ENCODE measurements at places on chromosomes 11 and 22.

DNA sequence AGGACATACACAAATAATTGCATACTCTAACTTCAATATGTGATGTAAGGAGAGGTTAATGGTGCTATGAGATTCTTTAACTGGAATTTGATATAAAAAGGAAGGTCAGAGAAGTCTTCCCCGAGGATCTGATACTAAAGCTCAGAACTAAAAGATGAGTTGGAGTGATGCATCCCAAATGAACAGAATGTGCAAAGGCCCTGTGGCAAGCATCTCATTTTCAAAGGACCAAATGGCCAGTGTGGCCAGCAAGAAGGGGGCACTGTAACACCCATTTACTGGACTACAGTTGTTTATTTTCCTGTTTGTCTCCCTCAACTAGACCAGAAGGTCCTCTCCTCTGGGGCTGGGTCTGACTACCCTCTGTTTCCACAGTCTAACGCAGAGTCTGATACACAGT is 114.9 kb upstream of the ASPHD2 start:
- ATAC-seq = no peak

DNA sequence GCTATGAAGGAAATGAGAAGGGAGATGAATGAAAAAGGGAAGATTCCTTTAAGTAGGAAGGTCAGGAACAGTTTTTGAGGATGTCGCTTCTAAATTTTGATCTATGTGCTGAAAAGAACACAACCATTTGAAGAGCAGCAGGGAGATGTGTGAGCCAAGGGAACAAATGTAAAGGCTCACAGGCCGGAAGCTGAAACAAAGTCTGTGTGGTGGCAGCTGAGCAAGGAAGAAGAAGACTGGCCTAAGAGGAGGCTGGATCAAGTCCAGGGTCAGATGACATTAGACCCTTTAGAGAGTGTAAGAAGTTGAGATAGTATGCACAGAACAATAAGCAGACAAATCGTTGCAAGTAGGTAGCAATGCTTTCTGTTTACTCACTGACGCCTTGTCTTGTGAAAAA is 1631.4 kb upstream of the TENM4 start:
- no peak for ATAC-seq

GRCh38 chr11:108117746-108118371 is 3.5 kb upstream of the ACAT1 start:
- ATAC-seq = no peak

- no peak for ATAC-seq
These were observed 634.5 kb upstream of the B3GAT1 start for GRCh38 chr11:135046556-135046955.

DNA sequence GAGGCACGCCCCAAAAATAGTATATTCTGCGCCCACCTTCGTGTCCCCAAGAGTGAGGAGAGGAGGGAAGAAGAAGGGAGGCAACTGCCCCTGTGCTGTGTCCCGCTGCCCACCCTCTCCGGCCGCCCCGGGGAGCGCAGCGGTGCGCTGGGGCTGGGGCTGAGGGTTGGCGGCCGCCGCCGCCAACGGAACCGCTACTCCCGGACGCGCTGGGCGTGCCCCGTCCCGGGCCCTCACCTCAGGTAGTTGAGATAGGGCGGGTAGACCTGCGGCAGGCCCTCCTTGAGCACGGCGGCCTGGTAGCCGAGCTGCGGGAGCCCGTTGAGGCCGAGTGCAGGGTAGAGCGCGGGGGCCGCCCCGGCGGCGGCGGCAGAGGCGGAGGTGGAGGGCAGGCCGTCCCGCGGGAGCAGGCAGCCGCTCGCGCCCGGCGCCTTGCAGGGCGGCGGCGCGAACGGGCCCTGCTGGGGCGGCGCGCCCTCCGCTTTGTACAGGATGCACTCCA is 2.4 kb downstream of the PGR start:
- peak; percentile 53 for ATAC-seq
